ENCODE measurements at places on chromosomes 6 and 20.
A peak's percentile ranks its signal among the peaks of the same experiment; 100 is the strongest.

- DNase-seq = peak; percentile 72
These were observed 1073.0 kb upstream of the MAP3K7 start for GRCh38 chr6:91659891-91660290.

- DNase-seq = no peak
These were observed 33.4 kb downstream of the TRAF3IP2 start for GRCh38 chr6:111572216-111572706.

GRCh38 chr20:50009521-50010454 lies 27.0 kb downstream of the SNAI1 start:
- DNase-seq = no peak

- no peak for DNase-seq
These were observed 67.1 kb downstream of the LAMP5 start for GRCh38 chr20:9581509-9581908.

DNA sequence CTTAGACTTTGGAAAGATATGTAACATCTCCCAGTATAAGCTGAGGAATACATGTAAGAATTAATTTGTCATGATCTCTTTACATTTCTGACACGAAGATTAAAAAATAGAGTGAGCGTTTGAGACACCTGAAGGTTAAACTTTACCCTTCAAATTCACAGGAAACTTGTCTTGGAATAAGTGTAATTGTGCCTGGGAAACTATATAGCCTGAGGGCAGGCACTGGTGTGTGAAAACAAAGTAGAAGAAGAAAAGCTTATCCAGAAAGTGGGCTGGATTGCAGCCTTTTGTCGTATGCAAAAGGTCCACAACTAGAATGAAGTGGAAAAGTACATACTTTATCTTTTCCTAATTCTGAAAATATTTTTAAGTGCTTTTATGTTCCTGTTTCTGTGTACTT lies 275.7 kb upstream of the TCF21 start:
- no peak for DNase-seq

GRCh38 chr6:46393161-46393939 lies 97.9 kb downstream of the RCAN2 start:
- no peak for DNase-seq

GRCh38 chr6:144344646-144345045 lies 59.5 kb downstream of the UTRN start:
- DNase-seq = no peak

GRCh38 chr6:56922645-56923044 lies 32.3 kb upstream of the BEND6 start:
- DNase-seq = no peak

DNA sequence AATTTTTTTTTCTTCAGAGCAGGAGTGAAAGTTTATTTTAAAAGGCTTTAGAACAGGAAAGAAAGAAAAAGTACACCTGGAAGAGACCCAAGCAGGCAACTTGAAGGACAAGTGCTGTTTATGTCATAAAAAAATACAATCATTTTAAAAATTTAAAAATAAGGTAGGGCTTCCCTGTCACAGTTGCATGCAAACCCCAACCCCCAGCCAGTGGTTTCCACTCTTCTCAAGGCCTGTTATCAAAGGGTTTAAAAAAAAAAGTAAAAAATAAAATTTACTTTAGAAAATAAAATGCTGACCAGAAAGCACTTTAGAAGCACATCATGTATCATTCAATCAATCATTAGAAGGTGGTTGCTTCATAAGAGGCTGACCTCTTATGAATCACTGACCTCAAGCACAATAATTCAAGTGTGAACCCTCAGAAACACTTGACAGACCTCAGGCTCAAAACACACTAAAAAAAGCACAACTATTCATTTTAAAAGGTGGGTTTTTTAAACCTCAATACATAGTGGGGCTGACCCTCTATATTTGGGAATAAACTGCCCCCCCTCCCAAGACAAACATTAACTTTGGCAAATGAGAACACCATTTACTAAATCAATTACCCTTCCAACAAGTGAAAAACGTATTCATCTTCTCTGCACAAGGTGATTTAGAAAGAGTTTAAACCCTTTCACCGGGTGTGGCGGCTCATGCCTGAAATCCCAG lies 15.6 kb downstream of the ILRUN start:
- DNase-seq = no peak

- DNase-seq = no peak
These were observed 9.5 kb downstream of the NT5E start for GRCh38 chr6:85459224-85459901.

DNA sequence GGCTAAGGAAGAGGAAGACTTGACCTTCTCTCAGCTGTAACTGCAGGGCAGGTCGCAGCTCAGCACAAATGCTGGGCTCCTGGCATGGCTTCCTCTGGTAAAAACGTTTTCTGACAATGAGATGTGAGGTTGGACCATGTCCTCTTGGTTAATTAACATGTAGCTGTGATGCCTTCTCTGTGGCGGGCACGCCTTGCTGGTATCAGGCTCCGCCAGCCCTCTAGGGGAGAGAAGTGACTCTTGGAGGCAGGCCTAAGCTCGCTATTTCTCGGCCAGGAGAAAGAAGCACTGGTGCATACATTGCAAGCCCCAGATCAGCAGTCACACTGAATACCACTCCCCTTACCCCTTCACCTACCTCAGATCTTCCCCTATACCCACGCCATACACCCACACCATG lies 65.0 kb downstream of the QRSL1 start:
- DNase-seq = no peak

GRCh38 chr6:161434350-161434749 lies 160.5 kb upstream of the AGPAT4 start:
- no peak for DNase-seq

DNA sequence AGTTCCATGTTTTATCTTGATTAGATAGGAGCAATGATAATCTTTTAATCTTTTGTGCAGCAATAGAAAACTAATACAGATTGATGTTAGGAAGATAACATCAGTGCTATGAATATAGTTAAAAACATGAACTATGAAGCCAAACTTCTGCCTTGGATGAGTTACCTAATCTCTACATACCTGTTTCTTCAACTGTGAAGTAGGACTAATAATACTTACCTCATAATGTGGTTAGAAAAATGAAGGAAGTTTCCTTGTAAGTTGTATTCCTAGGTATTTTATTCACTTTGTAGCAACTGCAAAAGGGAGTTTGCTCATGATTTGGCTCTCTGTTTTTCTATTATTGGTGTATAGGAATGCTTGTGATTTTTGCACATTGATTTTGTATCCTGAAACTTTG lies 111.9 kb downstream of the FRK start:
- no peak for DNase-seq

DNA sequence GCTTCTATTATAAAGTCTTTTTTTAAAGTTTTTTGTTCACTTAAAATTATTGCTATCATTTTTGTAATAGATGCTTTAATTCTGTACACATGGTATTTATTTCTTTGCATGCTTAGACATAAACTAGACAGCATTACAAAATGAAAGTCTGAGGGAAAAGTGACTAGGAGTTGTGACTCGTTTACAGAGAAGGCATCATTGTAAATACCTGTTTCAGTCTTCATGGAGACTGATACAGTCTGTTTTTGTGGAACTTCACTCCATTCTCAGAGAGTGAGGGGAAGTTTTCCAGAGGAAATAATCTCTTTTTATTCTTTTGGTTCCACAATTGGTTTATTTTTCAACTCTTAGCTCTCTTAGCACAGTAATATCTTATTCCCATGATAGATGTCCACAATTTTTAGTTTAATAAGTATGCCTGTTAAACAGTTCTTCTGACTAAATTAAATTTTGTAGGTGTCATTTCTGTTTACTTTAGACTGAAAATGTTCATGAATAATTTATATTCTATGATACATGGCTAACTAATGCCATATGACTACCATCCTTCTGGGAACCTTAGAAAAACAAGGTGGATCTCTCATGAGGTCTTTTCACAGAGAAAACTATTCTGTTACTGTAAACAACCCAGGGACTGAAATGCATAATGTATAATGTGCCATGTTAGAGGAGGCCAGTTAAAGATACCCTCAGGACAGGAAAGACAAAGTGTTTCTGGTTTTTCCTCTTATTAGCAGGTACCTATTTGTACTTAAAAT lies 69.2 kb downstream of the MYO6 start:
- DNase-seq = no peak

- no peak for DNase-seq
These were observed 218.9 kb downstream of the EYA2 start for GRCh38 chr20:47113362-47114109.

- no peak for DNase-seq
These were observed 135.4 kb downstream of the JPH2 start for GRCh38 chr20:44051661-44052000.

DNA sequence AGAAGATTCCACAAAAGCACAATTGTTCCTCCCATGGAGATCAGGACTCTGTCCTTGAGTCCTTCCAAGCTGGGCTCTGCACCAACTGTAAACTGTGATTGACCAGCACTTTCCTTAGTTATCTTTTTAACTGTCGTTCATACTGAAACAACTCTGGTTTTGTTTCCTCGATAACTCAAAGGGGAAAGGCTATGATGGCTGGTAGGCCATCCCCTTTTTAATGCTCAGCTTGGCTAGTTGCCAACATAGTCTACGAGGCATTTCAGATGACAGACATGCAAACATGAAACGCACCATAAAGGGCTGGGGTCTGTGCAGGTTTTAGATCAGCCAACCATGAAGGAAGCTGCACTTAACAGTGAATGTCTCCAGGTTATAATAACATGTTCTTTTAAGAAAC lies 497.1 kb upstream of the ARID1B start:
- DNase-seq = peak; percentile 40

DNA sequence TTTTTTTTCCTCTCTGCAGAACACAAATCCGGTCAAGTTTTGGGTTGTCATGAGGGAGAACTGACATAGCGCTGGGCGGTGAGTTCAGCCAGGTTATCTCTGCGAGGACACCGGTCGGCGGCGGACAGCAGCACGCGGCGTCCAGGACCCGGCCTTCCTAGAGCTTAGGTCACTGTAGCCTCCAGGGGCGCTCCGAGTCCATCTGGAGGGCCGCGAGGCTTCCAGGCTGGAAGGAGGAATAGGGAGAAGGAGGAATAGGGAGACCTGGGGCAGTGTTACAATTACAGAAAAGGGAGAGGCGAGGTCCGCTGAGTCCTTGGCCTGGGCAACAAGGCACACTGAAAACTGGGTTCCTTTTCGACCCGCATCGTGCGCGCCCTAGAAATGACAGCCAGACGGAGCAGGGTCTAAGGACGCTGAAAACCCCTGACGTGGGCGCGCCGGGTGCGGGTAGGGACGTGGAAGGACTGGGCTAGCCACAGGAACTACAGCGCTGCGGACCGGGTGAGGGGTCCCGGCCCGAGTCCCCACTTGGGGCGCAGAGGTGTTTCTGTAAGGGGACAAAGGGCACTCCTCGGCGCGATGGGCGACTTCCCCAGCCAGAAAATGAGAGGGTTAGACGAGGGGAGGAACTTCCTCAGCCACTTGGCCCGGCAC lies 536 bp upstream of the FNDC1 start:
- no peak for DNase-seq

- DNase-seq = no peak
These were observed 51.8 kb downstream of the SIM1 start for GRCh38 chr6:100412872-100413271.

GRCh38 chr6:105041880-105042279 lies 85.0 kb downstream of the LIN28B start:
- no peak for DNase-seq

DNA sequence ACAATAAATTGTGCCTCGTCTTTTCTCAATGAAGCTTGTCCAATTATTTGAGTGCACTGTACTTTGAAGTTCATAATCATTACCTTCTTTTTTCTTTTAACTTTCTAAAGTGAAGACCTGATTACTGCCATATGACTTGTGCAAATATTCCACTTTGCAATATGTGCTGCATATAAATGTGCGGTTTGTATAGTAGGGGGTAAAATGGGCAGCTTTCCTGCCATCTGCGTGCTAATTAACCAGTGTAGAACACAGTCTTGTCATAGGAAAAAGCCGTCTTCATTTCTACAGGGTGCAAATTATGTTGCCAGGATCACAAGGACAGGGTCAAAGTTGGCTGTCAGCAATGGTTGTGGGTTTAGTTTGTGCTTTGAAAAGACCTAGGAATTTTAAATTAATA lies 397.0 kb downstream of the NKAIN2 start:
- DNase-seq = no peak

DNA sequence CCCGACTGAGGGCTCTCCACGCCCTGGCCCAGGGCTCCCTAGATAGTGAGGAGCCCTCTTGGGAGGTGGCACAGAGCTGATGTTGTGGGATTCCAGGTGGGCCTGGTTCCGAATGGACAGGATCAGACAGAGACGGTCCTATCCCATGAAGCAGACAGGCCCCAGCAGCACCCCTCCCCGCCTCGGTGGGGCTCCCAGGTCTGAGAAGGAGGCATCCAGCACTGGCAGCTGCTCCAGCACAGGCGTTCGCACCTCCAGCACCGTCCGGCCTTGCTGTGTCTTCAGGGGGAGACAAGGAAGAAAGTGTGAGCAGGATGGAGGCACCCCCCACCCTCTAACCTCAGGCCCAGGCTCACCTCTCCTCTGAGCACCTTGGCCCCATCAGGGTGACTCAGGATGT lies 28.7 kb downstream of the COL11A2 start:
- no peak for DNase-seq

GRCh38 chr6:18022398-18023231 lies 35.2 kb upstream of the KIF13A start:
- DNase-seq = no peak

GRCh38 chr6:144653885-144654505 lies 368.9 kb downstream of the UTRN start:
- DNase-seq = no peak

DNA sequence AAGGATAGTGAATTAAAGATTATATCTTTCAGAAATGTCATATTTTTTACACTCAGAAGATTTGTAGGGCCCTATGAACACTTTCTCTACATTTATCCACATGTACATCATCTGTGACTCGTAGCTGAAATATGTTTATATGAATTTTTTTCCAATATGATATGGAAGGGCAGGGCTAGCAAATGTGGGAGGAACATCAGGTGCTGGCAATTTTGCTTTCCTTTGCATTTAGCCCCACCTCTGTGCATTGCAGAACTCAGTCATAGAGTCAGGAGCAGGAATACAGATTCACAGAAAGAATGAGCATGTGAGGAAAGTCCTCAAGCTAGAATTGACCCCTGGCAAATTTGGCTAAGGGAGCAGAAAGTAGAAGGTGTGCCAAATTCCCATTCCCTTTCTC lies 129.9 kb downstream of the CRYBG1 start:
- DNase-seq = no peak

DNA sequence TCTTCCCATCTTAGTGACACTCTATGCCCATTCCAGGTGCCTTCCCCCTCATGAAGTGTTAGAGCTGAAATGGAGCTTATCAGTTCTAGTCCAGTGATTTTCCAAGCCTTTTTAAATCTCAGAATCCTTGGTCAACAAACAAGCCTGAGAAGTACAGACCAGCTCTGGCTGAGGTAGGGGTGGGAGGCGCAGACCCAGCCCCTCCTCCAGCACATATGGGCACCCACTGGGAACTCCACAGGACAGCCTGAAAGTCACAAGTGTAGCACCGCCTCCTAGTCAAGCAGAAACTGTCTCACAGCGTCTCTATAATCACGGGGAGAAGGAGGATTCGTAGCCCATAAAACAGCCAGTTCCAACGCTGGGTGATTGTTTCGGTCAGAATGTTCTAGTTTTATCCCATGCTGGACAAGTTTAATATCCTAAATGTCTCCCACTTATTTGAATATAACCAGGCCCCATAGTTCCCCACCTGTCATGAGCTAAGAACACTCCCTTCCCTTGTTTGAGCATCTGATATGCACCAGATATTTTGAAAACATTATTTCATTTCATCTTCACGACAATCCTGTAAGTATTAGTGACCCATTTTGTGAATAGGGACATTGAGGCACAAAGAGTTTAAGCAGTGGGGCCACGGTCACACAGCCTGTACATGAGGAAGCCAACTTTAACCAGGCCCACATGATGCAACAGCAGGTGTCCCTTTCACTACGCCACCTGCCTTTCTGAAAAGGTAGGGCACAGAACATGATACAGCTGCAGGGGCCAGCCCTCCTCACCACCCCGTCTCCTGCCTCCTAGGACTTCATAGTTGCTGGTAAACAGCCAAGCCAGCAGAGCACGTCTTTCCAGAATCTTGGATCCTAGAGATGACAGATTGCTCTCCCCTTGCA lies 40.1 kb downstream of the TRAF3IP2 start:
- DNase-seq = peak; percentile 93

All from NCI-H187 (cell line).